ENCODE measurements at places on chromosomes 13 and 19.

- peak; percentile 25 for DNase-seq
These were observed 87.8 kb upstream of the RFC3 start for GRCh38 chr13:33730147-33730546.

- no peak for DNase-seq
These were observed 62.7 kb downstream of the SLITRK1 start for GRCh38 chr13:83819611-83820010.

DNA sequence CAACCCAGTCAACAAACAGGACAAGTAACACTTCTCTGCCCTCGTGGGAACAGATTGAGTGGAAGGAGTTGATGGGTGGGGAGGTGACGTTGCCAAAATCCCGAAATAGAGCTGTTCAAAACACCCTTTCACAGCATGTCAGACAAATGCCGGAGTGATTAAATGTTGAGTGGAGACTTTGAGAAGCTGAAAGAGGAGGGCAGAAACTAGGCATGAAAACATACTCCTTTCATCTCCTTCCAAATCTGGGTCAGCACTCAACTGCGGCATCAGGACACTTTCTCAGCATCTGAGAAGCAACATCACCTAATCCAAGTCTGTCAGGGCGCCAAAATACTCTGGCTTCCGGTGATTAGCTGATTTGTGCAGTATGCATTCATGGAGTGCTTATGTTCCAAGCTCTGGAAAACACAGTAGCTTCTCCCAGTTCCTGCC lies 51.5 kb upstream of the MRI1 start:
- DNase-seq: no peak

GRCh38 chr13:32045982-32046785 lies 14.6 kb downstream of the FRY start:
- DNase-seq: no peak

- DNase-seq: no peak
These were observed 63.9 kb upstream of the GTF3A start for GRCh38 chr13:27360562-27360961.

DNA sequence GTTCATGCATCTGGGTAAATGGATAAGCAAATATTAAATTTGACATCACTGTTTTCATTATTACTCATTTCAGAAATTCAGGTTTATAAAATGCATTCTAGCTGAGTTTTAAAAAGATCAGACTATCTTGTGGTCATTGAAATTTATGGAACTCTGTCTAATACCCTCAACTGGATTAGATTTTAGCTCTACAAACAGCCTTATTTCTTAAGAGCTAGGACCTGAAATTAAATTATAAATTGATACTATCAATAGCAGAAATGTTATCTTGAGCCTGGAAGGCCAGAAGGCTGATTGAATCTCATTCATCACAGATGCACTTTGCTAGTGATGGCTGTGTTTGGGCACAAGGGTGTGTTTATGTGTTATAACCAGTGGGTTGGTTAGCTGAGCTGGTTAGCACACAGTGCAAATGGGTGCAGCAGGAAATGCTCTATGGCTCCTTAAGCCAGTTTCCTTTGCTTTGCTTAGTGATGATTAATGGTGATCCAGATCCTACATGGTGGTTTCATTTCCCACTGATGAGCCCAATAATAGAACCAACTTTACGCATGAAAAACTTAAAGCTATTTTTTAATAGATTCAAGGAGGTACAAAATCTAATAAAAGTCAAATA lies 310.8 kb upstream of the KLF12 start:
- no peak for DNase-seq

DNA sequence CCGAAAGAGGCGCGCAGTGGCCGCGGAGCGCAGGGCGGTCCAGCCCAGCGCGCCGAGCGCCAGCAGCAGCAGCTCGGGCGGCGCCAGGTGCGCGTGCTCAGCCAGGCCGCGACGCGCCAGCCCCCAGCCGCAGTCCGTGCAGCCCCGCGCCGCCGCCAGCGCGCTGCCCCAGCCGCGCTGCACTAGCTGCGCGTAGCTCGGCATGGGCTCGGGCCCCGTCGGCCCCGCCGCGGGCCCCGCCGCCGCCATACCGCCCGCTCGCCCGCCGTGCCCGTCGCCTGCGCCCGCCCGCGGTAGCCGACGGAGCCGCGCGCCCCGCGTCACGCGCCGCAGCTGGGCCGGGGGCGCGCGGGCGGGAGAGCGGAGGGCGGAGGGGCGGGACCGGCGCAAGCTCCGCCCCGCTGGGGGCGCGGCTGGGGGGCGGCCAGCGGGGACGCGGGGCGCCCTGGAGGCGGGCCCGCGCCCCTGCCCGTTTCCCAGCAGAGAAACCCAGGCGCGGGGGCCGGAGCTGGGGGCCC lies at the start of gene CERS1:
TSS of gene CERS1 (minus strand) at position 335 of the 518 bp plus-strand sequence. CDS start at position 249, 86 bp downstream.
- DNase-seq: no peak

- DNase-seq: no peak
These were observed 100.2 kb upstream of the MBNL2 start for GRCh38 chr13:97121894-97122293.

DNA sequence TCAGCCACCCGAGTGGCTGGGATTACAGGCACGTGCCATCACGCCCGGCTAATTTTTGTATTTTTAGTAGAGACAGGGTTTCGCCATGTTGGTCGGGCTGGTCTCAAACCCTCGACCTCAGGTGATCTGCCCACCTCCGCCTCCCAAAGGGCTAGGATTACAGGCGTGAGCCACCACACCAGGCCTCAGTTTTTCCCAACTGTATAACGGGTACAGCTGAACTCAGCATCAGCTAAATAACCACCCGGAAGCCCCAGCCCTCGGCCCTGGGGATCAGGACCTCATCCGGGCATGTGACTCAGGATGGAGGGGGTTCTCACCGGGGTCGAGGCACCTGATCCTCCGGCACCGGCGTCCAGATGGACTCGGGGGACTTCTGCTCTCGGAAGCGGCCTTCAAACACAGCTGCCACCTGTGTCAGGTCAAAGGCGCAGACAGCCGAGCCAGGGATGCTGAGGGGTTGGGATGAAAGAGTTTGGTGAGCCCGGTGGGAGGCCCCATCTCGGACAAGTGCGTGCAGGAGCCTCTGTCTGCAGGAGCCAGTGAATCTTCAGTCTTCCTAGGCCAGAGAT lies 8.9 kb downstream of the SEMA6B start:
- DNase-seq: no peak

All from tibial artery (tissue), 4 donors.